ENCODE measurements at places on chromosomes 5 and 9.

- no peak for DNase-seq
Observed at GRCh38 chr5:10021248-10021647, 228.4 kb downstream of the ATPSCKMT start.

GRCh38 chr5:143114481-143114880, 289.0 kb downstream of the NR3C1 start:
- no peak for DNase-seq

DNA sequence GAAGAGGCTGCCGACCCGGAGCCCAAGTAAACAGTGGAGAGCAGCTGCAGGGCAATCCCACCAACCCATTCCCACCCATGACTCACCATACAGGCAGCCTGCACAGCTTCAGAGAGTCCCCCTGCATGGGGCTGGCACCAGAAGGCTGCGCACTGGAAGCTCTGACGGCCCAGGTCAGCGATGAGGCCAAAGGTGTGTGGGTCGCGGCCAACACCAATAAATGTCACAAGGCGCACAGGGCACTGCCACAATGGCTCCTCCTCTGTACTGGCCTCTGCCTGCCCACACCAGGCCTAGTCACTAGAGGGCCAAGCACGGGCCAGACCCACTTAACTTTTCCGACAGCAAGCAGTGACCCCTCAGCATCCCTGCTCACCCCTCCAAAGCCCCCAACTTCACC, 3.0 kb upstream of the SRA1 start:
- DNase-seq = no peak

GRCh38 chr5:171712616-171713015, 73.0 kb upstream of the SMIM23 start:
- no peak for DNase-seq

- no peak for DNase-seq
Observed at GRCh38 chr5:35338157-35338453, 107.8 kb upstream of the PRLR start.

GRCh38 chr5:34869256-34869655, 30.3 kb downstream of the TTC23L start:
- no peak for DNase-seq

- no peak for DNase-seq
Observed at GRCh38 chr5:27947088-27947487, 908.7 kb upstream of the CDH9 start.

DNA sequence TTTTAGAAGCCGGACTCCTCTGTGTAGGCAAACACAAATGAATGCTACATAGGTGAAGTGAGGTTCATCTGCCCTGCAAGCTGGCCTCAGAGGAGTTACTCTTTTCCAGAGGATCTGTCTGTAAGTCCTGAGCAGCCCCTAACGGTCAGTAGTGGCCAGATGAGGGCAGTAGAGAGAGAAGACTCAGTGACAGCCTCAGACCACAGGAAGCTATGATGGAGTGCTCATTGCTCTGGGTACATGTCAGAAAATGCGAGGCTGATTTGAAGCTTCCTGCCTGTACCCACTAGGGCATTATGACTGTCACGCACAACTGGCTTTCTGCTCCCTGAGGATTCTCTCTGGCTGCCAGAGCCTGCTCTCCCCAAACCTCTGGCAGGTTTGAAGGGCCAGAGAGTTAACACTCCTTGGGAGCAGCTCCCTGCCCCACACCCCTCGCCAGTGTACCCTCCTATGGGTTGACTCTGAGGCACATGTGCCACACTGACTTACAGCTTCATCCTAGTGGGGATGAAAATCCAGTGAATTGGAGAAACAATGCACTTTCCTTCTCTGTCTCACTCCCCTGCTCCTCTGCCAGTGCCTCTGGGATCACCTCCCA, 141.5 kb downstream of the GABRG2 start:
- no peak for DNase-seq

GRCh38 chr5:180294411-180294810, 2.5 kb upstream of the MAPK9 start:
- DNase-seq = no peak

- no peak for DNase-seq
Observed at GRCh38 chr5:158064334-158065123, 205.6 kb upstream of the CLINT1 start.

GRCh38 chr5:126961702-126962101, 68.7 kb downstream of the MARCHF3 start:
- DNase-seq = no peak

DNA sequence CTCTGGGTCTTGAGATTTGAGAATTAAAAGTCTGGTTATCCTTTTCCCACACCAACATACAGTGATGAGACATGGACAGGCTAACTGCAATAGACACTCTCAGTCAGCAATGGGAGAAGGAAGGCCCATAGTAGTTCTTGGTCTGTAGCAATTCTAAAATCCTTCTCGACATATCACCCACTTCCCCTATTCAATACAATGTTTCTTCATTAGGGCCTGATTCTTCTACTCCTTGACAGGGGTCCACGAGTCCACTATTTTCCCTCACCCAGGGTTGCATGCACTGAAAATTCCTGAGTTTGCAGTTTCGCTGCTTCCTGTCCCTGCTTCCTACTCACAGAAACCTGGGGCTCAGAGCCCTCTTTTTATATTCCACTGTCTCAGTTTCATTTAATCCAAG, 402.8 kb downstream of the MAT2B start:
- DNase-seq = no peak

GRCh38 chr9:16281707-16282106, 588.8 kb downstream of the BNC2 start:
- no peak for DNase-seq

DNA sequence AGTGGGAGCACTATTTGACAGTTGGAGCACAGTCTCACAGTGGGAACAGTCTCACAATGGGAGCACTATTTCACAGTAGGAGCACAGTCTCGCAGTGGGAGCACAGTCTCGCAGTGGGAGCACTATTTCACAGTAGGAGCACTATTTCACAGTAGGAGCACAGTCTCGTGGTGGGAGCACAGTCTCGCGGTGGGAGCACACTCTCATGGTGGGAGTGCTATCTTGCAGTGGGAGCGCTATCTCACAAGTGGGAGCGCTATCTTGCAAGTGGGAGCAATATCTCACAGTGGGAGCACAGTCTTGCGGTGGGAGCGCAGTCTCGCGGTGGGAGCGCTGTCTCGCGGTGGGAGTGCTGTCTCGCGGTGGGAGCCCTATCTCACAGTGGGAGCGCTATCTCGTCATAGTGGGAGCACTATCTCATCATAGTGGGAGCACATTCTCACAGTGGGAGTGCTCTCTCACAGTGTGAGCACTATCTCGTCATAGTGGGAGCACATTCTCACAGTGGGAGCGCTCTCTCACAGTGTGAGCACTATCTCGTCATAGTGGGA, 56.1 kb downstream of the MED10 start:
- DNase-seq = no peak

DNA sequence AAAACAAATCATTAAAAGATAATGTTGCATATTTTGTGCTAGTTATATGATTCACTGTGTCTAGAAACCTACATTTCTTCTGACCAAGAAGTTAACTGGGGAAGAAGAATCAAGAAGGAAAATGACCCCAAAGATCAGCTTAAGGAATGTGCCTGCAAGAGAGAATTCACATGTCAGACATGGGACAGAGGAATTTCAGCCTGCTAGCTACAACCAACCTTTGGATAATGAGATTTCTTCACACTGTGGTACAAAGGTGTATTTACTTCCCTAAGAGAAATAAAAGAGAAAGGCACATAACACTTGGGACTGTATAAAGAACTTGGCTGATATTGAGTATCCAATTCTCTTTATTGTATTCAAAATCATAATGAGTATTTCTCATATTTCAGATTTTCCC, 39.6 kb upstream of the ELL2 start:
- DNase-seq = no peak

- DNase-seq = no peak
Observed at GRCh38 chr9:105413525-105413924, 34.3 kb upstream of the FSD1L start.

DNA sequence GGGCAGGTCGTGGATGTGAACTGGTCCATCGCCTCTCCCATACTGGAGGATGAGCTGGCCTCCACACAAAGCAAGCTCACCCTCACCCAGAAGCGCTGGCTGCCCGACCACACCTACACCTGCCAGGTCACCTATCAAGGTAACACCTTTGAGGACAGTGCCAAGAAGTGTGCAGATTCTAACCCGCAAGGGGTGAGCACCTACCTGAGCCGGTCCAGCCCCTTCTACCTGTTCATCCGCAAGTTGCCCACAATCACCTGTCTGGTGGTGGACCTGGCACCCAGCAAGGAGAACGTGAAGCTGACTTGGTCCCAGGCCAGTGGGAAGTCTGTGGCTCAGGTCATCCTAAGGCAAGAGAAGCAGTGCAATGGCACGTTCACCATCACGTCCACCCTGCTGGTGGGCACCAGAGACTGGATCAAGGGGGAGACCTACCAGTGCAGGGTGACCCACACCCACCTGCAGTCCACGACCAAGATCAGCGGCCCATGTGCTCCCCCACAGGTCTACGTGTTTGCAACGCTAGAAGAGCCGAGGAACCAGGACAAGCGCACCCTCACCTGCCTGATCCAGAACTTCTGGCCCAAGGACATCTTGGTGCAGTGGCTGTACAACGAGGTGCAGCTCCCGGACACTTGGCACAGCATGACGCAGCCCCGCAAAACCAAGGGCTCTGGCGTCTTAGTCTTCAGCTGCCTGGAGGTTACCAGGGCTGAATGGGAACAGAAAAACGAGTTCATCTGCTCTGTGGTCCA, 71.3 kb downstream of the INSL6 start:
- DNase-seq = no peak

GRCh38 chr9:124496075-124496449, 11.1 kb downstream of the NR5A1 start:
- no peak for DNase-seq

DNA sequence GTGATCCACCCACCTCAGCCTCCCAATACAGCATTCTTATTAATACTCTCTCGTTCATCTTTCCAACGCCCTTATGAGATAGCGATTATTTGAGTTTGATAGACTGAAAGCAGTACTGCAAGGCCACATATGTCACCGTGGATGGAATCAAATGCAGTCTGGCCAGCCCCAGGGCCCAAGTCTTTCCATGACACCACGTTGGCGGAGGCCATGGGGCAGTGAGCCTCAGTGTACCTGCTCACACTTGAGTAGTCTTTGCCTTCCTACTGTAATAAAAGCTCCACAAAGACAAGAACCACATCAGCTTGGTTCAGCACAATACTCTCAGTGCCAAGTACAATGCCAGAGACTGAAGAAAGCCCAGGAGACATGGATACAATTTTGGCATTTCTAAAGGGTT, 88.5 kb downstream of the TTLL11 start:
- DNase-seq = no peak

DNA sequence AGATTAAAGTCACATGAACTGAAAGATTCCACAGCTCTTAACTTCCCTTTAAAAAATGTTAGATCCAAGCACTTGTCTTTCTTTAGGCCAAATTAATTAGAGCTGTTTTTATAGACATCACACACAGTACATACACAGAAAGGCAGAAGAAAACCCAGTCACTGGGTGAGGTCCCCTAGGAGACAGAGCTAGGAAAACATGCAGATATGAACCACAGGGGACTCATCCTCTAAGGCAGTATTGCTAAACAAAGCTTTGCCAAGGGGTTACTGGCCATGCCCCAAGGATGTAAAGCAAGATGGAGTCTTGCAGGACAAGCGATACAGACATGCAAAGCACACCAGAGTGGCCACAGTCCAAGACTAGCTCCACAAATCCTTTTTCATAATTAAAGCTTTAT, 227.0 kb downstream of the SEMA6A start:
- no peak for DNase-seq

DNA sequence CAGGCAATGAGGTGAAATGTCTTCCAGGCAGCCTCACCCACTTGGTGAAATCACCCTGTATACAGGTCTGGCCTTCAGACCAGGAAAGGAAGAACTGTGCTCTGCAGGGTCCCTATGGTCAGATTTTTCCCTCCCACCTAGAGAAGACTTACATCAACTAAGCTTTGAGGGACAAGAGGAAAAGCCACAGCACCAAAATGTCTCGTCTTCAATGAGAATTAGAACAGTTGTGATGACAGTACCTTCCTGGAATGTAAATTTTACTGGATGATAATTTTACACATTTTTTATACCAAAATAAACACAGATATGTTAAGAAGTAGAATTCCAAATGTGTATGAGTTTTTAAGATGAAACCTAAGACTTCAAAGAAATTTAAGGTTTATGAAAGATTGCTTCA, 283.9 kb downstream of the SPOCK1 start:
- no peak for DNase-seq

- no peak for DNase-seq
Observed at GRCh38 chr5:14090755-14091154, 52.4 kb upstream of the TRIO start.

DNA sequence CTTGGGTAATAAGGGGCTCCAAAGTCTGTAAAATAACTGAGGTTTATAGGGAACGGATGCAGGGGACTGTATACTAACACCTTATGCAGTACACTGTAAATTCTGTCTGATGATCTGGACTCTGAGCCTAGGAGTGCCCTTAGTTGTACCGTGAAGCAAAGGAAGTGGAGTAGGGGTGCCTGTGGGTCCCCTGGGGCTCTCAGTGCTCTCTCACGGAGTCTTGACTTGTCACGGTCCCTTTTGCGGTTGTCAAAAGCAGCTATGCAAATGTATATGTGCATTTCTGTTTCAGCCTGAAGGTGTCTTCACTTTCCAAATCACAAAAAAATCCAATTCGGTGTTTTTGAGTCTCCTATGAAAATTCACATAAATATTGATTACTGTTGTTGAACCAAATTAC, 17.8 kb downstream of the DMRT1 start:
- DNase-seq = no peak

GRCh38 chr5:6180231-6180872, 198.0 kb downstream of the MED10 start:
- DNase-seq = no peak

DNA sequence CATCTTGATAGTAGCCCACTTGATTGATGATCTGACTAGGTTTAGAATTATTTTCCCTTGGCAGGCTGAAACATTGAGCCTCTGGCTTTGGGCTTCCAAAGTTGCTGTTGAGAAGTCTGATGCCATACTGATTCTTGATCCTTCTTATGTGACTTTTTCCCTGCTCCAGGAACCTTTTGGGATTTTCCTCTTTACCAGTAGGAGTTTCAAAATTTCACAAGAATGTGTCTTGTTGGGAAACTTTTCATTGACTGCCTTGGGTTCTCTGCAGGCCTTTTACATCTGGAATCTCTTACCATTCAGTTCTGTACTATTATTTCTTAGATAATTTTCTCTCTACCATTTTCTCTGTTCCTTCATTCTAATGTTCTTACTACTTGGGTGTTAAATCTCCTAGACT, 20.0 kb downstream of the STC2 start:
- DNase-seq = no peak

DNA sequence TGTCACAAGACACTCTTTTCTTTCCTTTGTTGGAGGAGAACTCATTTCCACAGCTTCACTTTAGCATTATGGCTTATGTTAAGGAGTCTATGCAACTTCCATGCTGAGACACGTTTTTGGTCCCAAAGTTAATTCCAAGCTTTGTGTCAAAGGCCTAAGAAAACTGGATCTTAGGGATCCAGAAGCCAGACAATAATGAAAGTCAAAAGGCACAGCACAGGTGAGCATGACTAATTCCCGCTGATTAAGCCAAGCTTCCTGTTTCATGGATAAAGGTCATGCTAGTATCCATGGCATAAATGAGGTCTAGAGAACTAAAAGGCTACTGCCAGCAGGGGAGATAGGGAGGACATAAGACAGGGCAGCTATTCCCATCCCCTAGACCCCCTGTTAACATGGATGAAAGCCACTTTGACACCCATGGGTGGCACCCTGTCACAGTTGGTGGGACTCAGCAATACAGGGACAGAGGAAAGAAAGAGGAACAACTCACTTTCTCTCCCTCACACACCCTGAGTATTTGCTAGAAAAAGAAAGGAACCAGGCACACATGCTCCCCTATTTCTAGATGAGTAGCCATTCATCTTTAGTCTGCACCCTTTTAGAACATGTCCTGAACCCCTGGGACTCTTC, 438.1 kb upstream of the CDH9 start:
- no peak for DNase-seq

All from stimulated activated CD4-positive, alpha-beta T cell treated with anti-CD3 and anti-CD28 coated beads, Interleukin-1b, Interleukin-23, amount 100 ng/mL, for 48 hours (primary cell).